ENCODE measurements at places on chromosomes 11 and 22.

- no peak for DNase-seq
Observed at GRCh38 chr22:41034706-41035105, 57.7 kb upstream of the EP300 start.

DNA sequence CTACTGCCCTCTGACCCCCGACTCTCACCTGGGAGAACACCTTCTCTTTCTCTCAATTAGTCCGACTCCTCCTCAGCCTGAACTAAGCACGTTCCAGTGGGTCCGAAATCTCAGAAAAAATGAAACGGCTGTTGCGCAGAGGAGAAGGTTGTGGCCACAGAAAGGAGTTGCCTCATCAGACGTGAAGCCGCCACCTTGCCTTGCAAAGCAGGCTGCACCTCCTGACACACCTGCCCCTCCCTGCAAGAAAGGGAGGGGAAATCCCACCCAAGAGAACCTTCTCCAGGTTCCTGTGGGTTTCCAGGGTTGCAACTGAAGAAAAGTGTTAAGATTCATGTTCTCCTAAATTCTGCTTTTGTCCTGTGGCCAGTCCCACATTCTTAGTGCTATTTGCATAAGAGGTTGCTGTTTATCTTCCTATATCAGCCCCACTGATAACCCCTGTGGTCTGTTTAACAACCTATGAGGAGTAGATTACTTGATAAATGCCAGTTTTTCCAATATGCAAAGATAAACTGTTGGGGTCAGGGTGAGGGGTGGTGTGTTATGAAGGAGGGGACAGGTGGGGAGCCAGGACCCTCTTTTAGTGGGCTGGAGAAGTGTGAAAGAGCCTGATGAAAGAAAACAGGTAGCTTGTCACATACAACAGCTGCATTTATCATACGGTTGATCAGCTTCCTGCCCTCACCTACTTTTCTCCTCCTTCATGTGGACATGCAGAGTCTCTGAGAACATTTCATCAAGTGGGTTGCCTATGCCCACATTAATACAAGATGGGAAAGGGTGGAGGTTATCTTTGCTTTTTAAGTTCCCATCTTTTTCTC is 18.2 kb downstream of the ZBTB16 start:
- no peak for DNase-seq

- no peak for DNase-seq
Observed at GRCh38 chr22:45552580-45553350, 50.1 kb downstream of the FBLN1 start.

DNA sequence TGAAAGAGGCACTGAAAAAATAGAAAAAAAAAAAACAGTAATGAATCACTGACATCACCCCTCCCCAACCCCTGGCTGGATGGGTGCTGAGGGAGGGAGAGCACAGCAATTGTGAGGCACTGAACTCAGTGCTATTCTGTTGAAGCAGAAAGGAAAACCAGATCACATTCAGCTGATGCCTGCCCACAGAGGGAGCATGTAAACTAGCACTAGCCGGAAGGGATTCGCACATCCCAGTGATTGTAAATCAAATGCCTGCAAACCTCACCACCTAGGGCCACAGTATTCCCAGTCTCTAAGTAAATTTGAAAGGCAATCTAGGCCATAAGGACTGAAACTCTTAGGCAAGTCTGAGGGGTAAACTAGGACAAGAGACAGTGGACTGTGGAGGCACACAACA is 772.0 kb upstream of the CCDC179 start:
- DNase-seq: no peak

GRCh38 chr11:24496736-24497725 is at the start of gene LUZP2:
Gene LUZP2 (plus strand): TSS chr11:24497053.
- DNase-seq: no peak

DNA sequence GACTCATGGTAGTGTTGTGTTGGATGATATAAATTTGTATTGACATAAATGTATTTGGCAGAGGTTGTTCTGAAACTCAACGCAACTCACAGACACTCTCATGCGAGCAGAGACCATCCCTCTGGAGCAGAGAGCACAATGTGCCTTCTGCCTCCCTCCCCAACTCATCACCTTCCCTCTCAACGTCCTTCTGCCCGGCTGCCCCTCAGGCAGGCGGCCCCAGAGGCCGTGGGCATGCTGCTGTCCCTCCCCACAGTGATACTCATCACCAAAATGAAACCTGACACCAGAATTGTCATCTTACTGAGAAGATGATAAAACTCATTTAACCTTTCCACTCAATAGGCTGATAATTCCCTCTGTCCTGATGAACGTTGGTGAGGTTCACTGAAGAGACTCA is 260.6 kb downstream of the ETS1 start:
- no peak for DNase-seq

All from stimulated activated CD4-positive, alpha-beta T cell treated with anti-CD3 and anti-CD28 coated beads, Interleukin-2, amount 100 ng/mL, for 24 hours (primary cell).